ENCODE measurements at places on chromosomes 3 and 15.

GRCh38 chr3:120111898-120112297 is 17.7 kb upstream of the GSK3B start:
- no peak for DNase-seq

GRCh38 chr15:64690578-64691296 is 84.7 kb downstream of the RBPMS2 start:
- no peak for DNase-seq

- DNase-seq: no peak
These were observed 39.9 kb downstream of the SMAD3 start for GRCh38 chr15:67105065-67105951.

GRCh38 chr15:49750553-49750952 is 129.7 kb downstream of the DTWD1 start:
- no peak for DNase-seq

GRCh38 chr3:134251731-134252391 is 1.2 kb upstream of the RYK start:
- no peak for DNase-seq

GRCh38 chr3:184335661-184336546 is 1.5 kb upstream of the FAM131A start:
- peak; percentile 91 for DNase-seq

- DNase-seq: no peak
These were observed 22.9 kb downstream of the CLSTN2 start for GRCh38 chr3:139957844-139958243.

GRCh38 chr3:9976721-9977709 is 9.6 kb downstream of the EMC3 start:
- no peak for DNase-seq

DNA sequence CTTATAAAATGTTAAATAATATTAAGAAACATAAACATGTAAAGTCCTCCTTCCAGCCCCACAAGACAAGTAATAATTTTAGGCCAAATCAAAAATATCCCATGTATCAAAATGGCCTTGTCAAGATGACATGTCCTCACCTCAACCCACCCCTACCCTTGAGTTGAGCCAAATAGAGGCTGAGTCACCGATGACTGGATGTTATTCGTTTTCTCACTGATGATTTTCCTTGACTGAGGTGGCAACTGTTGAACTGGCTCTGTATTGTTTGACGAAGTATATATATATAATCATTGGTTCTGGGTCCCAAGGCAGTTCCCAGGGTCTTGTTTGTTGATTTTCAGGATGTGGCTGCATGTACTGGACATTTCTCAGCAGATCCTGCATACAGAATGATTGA is 75.3 kb downstream of the TMEM108 start:
- no peak for DNase-seq

DNA sequence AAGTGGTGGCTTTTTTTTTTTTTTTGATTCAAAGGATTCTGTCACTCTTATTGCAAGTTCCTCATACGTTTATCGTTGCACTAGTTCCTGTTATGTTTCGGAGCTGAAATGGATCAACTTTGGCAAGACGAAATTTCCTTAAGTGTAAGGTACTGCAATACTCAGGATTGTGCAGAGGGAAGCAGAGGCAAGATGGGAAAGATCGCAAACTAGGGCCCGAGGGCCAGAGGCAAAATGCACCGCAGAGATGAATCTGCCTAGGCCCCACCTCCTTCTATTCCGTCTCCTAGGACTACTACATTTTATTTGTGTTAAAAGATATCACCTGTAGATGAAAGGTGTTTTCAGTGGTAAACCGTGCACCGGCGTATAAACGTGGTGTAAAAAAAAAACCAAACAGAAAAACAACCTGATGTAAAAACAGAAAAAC is 331 bp downstream of the RNU6-1 start:
- DNase-seq: no peak

DNA sequence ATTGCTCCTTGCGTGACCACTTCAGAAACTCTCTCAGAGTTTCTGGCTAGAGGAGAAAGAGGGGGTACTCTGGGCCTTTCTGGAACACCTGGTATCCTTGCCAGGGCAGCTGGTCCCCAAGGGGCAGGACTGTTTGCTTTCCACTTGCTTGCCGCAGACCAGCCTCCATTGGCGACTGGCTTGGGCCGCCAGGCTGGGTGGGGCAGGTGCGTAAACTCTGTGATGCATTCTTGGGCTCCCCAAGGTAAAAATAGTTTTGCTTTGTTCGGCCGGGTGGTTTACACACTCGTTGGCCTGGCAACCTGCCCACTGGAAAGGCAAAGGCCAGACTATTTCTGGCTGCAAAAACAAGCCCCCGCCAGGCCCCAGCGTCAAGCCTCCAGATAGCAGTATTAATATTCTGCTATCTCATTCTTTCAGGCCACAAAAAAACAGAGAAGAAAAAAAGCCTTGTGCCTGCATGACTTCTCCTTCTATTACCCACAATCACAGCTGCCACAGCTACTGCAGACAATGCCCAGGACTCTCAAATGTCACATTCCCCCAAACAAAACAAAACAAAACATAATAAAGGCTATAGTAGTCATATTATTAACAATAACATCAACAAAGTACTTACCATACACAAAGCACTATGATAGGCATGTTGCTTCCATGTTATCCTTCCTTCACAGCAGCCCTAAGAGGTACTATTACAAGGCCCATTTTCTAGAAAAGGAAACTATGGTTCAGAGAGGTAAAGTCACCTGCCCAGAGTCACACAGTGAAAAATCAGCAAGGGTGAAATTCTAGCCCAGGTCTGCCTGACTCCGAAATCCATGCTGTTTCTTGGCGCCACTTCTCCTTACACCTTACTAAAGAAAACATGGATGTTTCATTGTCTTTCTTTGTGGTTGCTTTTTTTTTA is 14.0 kb upstream of the SSUH2 start:
- no peak for DNase-seq

Measured in stimulated activated CD4-positive, alpha-beta T cell treated with anti-CD3 and anti-CD28 coated beads, TNF-alpha, amount 100 ng/mL, for 4 hours (primary cell).